ENCODE measurements at places on chromosomes 2 and 18.

GRCh38 chr2:173720306-173720705 lies 244.9 kb downstream of the SP3 start:
- no peak for DNase-seq

- no peak for DNase-seq
These were observed 104.9 kb downstream of the RPRM start for GRCh38 chr2:153373510-153374279.

- no peak for DNase-seq
These were observed 353 bp upstream of the NUP35 start for GRCh38 chr2:183123959-183124221.

DNA sequence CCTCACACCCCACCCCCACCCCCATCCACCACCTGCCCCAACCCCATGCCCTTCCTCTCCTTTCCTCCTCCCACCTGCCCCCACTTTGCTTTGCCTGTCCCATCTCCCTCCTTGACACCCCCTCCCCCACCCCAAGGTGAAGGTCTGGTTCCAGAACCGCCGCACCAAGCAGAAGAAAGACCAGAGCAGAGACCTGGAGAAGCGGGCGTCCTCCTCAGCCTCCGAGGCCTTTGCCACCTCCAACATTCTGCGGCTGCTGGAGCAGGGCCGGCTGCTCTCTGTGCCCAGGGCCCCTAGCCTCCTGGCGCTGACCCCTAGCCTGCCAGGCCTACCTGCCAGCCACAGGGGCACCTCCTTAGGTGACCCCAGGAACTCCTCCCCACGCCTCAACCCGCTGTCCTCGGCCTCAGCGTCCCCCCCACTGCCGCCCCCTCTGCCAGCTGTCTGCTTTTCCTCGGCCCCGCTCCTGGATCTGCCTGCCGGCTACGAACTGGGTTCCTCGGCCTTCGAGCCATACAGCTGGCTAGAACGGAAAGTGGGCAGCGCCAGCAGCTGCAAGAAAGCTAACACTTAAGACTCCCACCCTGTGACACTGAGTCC lies 3.0 kb upstream of the ATP6V1B1 start:
- no peak for DNase-seq

DNA sequence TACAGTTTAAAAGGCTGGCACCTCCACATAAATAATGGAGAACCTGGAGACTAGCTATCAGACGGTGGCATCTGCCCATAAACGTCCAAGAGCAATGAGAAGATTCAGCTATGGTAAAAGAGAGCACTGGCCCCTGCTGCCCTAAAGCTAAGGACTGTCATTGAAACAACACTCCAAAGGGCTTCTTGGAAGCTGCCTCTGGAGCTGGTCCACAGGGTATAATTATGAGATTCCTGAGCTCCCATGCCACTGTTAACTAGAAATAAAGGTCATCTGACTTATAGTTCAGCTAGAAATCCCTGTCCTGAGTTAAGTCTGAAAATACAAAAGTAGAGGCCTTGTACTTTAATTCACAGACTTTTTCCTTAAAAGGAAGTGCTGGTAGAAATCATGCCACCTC lies 39.9 kb upstream of the RBMS1 start:
- DNase-seq: no peak

GRCh38 chr2:134642938-134643337 lies 75.9 kb downstream of the TMEM163 start:
- no peak for DNase-seq

- DNase-seq: no peak
These were observed 20.2 kb downstream of the PIK3C3 start for GRCh38 chr18:41975284-41975683.

GRCh38 chr2:101895039-101895438 lies 96.7 kb upstream of the IL1R2 start:
- DNase-seq: no peak

GRCh38 chr2:74444498-74445318 lies 3.0 kb upstream of the RTKN start:
- DNase-seq: no peak

- no peak for DNase-seq
These were observed 8.7 kb upstream of the RPRD1A start for GRCh38 chr18:36075862-36076587.

DNA sequence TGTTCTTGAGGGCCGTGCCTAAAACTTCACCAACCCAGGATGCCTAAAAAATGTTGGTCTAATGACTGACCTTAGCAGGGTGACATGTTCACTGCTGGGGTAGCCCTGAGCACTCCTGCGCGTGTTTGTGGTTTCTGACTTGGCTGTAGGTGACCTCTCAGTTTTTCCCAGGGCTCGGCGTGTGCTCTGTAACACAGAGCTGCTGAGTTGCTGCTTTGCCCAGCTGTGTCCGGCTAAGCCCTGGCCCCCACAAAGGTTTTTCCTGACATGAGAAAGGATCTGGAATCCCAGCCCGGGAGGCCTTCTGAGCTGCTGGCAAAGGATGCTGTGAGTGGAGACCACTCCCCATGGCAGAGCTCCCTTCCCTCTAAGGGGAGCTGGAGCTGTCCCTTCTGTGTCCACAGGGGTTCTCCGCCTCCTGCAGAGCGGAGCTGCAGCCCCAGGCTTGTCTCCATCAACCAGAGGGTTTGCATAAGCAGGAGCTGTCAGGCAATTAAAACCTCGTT lies 52.7 kb downstream of the CRIM1 start:
- no peak for DNase-seq

DNA sequence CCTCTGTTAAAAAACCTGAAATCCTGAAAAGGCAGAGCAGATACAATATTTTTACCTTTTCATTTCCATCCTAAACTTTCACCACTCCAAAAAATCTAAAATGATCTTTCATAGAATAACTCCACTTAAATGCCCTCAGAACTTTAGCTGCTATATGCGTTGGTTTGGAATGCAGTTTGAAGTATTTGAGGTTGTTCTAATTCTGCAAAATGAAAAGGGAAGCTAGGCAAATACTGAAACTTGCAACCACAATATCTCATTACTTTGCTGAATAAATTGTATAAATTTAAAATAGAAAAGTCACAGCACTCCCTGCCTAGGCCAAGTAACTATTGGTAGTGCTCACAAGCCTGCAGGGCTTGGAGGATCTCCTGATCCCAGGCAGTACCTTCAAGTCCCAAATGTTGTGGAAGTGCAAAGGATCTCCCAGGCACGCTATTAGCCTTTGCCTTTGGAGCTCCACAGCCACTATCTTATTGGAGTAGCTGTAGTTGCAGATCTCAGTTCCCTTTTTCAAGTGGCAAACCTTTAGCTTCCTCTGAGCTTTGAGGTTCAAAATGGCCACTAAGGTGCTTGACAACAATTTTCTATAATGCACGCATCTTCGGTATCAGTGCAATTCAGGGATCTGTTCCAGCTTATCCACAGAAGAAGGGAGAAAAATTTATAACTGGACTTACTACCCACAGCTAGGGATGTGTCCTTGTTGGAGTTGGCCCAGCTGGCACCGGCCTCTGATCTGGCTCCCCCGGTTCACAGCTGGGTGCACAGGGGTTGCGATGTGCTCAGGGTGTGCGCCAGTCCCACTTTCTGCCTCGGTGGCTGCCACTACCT lies 43.4 kb upstream of the ANKRD62 start:
- no peak for DNase-seq

GRCh38 chr2:235804676-235805075 lies 310.8 kb downstream of the AGAP1 start:
- DNase-seq: no peak

DNA sequence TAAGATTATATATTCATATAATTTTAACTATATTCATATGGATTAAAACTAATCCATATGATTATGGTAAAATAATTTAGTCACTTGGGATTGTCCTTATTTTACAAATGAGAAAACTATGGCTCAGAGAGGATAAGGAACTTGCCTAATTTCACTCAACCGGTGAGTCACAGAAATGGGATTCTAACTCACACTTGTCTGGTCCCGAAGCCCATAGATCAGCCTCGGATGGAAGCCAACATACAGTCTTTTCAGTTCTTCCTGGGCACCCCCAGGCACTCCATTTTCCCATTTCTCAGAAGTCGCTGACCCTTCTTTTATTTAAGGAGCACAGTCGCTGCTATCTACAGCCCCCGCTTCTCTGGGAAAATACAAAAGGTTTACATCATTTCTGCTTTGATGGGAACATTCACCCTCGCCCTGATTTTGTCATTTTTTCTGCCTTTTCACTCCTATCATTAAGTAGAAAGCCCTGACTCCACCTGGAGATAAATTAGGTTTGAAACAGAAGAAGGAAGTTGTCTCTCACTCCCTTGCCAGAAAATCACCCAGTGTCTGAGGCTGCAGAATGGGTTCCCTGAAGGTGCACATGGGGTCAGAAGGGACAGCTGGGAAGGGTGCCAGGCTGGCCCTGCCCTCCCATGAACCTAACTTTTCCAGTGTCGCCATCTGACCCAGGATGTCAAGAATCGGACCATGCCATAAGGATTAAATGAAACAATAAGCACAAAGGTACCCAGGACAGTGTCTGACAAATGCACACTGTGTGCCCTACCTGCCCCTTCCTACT lies 36.6 kb downstream of the CYP1B1 start:
- no peak for DNase-seq

GRCh38 chr2:118936936-118937335 lies 5.1 kb upstream of the MARCO start:
- DNase-seq: no peak

DNA sequence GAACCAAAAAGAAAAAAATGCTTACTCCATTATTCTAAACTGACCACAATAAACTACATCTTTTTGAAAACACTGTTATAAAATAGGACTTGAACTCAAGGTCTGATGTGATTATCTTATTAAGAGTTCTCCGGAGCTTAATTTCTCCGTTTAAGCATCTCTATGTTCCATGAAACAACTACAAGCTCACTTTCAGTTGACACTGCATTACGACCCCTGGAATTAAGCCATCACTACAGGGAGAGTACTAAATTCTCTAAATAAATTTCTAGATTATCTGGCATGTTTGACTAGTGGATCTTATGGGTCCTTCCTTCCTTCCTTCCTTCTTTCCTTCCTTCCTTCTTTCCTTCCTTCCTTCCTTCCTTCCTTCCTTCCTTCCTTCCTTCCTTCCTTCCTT lies 249.0 kb downstream of the IKZF2 start:
- DNase-seq: no peak

GRCh38 chr18:63917817-63918216 lies 10.1 kb downstream of the SERPINB10 start:
- DNase-seq: no peak

DNA sequence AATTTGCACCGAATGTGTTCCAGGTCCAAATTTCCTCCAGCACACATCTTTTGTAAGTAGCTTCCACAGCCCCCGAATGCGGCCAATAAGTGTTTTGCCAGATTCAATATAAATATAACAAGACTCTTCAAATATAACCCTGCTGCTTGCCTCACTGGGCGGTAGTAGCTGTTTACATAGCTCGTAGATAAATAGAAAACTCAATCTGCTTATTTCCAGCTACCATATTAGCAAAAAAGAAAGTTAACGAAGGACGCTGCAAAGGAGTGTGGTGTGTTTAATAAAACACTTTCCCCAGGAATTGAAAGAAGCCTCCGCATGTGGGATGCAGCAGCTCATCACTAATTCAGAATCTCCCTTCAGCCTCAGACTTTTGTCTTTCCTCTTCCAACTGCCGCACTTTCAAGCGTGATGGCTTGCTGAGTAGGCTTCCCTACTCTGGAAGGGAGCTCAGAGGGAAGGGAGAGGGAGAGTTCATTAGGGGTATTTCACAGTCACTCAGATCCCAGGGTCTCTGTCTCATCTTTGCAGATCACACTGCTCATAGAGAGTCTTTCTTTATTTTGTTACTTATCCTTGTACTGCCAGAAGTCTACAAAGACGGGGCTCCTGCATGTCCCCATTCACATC lies 367.0 kb downstream of the RND3 start:
- no peak for DNase-seq

DNA sequence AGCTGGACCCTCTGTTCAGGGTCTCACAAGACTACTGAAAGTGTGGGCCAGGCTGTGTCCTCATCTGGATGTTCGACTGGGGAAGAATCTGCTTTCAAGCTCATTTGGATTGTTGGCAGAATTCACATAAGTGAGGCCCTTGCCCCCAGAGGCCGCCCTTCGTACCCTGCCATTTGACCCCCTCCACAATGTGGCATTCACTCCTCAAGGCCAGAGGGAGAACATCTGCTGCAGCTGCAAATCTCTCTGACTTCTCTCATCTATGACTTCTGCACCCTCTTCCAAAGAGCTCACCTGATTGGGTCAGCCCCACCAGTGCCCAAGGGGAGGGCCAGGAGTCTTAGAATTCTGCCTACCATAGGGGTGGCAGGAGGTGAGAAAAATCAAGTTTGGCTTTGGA lies 3.9 kb upstream of the CNDP2 start:
- DNase-seq: no peak

- no peak for DNase-seq
These were observed 756.1 kb upstream of the DDX18 start for GRCh38 chr2:117058366-117058765.

- no peak for DNase-seq
These were observed 19.4 kb upstream of the PAX3 start for GRCh38 chr2:222318026-222318711.

GRCh38 chr2:186516396-186516795 lies 30.3 kb downstream of the ZC3H15 start:
- no peak for DNase-seq

All from stimulated activated CD8-positive, alpha-beta memory T cell treated with anti-CD3 and anti-CD28 coated beads, Interleukin-7, amount 100 ng/mL, for 1 hour (primary cell).